ENCODE measurements at places on chromosomes 6 and 20.

DNA sequence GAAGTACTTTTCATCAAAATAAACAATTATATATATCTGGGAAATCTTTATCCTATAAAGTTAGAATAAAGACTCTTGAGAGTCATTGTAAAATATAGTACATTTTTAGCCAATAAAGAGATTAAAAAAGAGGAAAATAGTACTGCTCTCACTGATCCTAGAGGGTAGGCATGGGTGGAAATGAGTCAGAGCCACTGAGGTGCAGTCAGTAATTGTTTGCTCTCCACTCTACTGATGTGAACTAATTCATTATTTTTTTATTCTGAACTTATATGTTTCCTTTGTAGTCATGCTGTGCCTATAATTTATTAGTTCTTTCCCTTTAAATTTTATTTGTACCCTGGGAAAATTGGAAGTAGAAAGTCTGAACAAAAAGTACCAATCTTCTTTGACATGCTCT is 1359.4 kb upstream of the GJE1 start:
- H3K27me3 ChIP-seq: no peaks in the 10 kb centered on the region
- no peak overlapping the region for H3K27ac ChIP-seq
- no peaks in the 10 kb centered on the region for H3K4me1 ChIP-seq
- DNase-seq: no peak

GRCh38 chr6:20955131-20955530 is 420.9 kb downstream of the CDKAL1 start:
- H3K27ac ChIP-seq: peak overlapping the region; percentile 22
- H3K27me3 ChIP-seq: no peaks in the 10 kb centered on the region
- peaks cover 56% of the 10 kb centered on the region for H3K4me1 ChIP-seq
- DNase-seq: no peak
- no peak overlapping the region for H3K4me3 ChIP-seq

DNA sequence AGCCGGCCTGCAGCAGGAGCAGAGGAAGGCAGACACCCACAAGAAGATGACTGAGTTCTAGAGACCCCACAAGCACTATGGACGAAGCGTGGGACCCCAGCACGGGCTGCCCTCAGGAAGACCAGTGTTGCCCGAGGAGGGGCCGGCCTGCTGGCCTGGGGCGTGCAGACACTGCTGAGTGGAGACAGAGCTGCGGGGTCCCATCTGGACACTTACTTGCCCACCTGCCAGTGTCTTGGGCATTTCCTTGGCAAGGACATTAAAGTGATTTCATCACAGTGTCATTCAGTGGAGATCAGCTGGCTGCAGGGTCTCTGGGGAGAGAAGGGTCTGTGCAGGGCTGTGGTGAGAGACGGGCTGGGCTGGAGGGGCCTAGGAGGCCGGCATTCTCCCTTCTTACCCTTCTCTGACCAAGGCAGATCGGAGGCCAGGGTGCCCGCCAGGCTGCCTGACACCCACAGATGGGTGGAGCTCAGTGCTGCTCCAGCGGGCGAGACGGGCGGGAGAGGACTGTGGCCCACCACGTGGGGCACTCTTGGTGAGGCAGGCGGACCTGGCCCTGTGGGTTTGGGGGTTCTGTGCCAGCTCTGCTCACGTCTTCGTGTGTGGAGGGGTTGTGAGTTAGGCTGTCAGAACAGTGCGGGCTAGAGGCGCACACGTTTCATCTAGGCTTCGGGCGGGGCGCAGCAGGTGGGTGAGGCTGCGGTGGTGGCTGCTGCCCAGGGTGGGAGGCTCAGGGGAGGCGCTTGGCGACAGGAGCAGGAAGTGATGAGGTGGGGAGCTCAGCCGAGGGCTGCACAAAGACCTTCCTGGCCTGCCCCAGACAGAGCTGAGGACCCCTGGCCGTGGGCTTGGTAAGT is at the start of gene LIME1:
Gene LIME1 (plus strand): TSS at position 806 of the 860 bp plus-strand sequence. CDS start 886 bp downstream, outside the sequence.
- no peaks in the 10 kb centered on the region for H3K36me3 ChIP-seq
- H3K4me3 ChIP-seq: peak within 1 kb of the TSS; percentile 63
- no peaks in the 10 kb centered on the region for H3K4me1 ChIP-seq
- no peak within 1 kb of the TSS for H3K27ac ChIP-seq
- peaks cover 6% of the 10 kb centered on the region for H3K27me3 ChIP-seq

GRCh38 chr6:132187816-132188215 is 213.5 kb downstream of the MOXD1 start:
- H3K27me3 ChIP-seq: no peaks in the 10 kb centered on the region
- H3K4me1 ChIP-seq: no peaks in the 10 kb centered on the region
- DNase-seq: no peak
- H3K4me3 ChIP-seq: no peak overlapping the region

DNA sequence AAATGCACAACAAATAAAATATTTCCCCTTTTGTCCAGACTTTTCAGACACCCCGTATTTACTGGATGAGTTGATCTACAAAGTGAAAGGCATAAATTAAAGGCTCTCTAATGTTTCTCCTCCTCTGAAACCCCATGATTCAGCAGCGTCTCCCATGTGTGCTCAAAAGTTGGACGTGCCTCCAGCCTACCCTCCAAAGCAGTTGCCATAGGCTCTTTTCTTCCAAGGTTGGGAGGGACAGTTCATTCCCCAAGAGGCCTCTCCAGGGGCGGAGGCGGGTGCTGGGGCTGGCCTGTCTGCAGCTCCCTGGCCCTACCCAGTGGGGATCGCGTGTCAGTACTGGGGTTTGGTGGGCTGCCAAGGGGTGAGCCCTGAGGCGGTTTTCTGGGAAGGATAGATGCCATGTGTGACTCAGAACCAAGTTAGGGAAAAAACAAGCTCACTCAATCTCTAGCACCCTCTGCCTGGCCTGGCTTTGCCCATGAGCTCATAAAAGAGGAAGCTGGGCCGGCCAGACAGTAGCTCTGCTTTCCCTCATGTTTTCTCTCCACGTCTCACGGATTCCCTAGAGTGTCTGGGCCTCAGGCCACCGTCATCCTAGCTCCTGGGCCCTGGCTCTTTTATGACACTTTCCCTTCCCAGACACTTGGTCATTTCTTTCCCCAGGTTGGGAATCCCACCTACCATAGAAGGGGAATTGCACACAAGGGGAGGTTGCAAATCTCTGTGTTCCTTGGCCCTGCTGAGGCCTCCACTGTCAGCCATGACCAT is 8.0 kb upstream of the IER3 start:
- H3K36me3 ChIP-seq: no peaks in the 10 kb centered on the region
- H3K27ac ChIP-seq: no peak overlapping the region
- peaks cover 4% of the 10 kb centered on the region for H3K4me1 ChIP-seq
- H3K4me3 ChIP-seq: no peak overlapping the region
- H3K27me3 ChIP-seq: no peaks in the 10 kb centered on the region
- DNase-seq: no peak

GRCh38 chr20:8489094-8489883 is 357.2 kb downstream of the PLCB1 start:
- no peaks in the 10 kb centered on the region for H3K36me3 ChIP-seq
- peaks cover 8% of the 10 kb centered on the region for H3K4me1 ChIP-seq
- H3K27me3 ChIP-seq: no peaks in the 10 kb centered on the region
- DNase-seq: no peak

DNA sequence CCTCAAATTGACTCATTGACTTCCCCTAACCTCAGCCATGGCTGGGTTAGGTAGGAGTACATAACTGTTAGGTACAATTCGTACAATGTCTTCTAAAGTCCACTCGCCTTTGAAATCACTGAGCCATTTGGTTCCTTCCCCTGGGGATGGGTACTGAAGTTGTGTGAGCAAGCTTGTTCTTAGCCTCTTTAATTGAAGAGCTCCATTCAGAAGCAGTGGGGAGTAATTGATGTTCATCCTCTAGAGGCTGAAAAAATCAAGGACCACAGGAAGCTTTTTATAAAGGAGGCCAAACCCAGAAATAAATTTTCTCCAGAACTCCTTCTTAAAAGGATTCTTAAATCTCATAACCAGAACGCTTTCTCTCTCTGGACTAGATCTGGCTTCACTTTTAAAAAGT is 60.6 kb downstream of the ANKS1A start:
- no peak overlapping the region for H3K4me3 ChIP-seq
- H3K27me3 ChIP-seq: no peaks in the 10 kb centered on the region
- peaks cover 17% of the 10 kb centered on the region for H3K4me1 ChIP-seq

Data from GM23338 (cell line).